Fibroblast of skin of left biceps (primary cell): ENCODE measurements at places on chromosomes 2 and 18.

GRCh38 chr2:173122936-173123335 lies 47.3 kb downstream of the MAP3K20 start:
- DNase-seq: no peak

DNA sequence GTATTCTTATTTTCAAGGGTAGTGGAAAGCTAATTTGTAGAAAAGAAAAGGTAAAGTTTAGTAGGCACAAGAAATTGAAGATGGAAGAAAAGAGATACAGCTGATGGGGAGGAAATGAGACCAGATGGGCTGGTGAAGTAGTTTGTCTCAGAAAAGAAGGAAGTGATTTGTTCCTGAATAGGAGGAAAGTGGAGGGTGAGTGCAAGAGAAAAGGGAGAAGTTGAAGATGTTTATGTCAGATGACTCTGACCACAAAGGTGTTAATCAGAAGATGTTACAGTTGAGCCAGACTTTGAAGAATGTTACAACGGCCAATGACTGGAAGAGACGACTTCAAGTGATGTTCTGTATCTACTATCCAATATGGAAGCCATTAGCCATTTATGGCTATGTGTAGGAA lies 21.2 kb downstream of the ZSCAN30 start:
- no peak for DNase-seq

DNA sequence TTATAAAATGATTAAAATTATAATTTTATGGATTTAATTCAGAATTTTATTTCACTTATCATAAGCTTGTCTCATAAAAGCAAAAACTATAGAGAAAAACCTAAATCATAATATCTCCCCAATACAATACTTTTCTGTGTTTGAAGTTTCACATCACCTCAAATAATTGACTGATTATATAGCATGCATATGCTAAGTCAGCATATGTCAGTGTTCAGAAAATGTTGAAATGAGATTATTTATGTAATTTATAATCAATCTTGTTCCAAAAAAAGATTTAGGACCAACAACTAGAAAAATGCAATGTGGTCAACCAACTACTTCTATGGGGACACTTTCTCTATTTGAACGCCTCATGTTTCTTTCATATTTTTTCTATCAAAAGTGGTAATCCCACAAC lies 902.6 kb downstream of the CPS1 start:
- DNase-seq: no peak

DNA sequence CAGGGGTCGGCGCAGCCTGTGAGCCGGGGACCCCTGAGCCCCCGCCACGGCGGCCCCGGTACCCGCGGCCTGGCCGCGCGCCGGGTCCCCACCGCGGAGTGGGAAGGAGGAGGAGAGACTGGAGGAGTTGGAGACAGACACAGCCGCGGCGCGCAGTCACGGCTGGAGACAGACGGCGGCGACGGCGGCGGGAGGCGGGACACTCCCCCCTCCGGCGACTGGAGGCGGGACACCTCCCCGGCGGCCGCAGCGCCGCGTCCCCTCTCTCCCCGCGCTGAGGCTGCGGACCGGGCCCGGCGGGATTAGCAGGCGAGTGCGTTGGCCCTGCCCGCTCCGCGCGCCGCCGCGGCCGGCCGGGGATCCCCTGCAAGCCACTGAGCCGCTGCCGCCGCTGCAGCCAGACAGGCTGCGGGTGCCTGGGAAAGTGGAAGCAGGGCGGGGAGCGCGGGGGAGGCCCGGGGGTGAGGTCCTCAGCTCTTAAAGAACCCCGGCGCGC lies 1.0 kb upstream of the LDLRAD4 start:
- DNase-seq: no peak

- DNase-seq: no peak
These were observed 150.1 kb downstream of the TNS1 start for GRCh38 chr2:217852555-217853211.
